ENCODE measurements at places on chromosomes 2 and 18.

DNA sequence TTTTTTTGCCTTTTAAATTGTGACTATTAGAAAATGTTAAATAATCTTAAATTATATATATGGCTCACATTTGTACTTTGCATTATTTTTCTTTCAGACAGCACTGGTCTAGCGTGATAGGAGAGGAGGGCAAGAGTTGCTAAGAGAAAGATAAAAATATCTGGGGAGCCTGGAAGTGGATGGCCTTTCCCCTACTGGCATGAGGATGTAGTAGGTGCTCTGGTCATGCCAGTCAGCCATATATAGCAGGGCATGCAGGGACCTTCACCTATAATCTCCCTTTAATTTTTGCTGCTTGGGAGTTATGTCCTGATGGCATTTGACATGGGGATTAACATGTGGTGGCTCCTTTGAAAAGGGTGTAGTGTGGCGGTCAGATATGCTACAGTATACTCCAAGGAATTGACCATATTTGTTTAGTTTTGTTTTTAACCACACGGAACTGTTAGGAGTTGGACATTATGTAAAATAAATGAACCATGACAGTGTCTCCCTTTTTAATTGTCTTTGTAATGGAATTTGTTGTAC lies 144.7 kb downstream of the BABAM2 start:
- no peak for DNase-seq

- DNase-seq = no peak
Measured at GRCh38 chr2:190126798-190127197, 64.3 kb upstream of the MSTN start.

- no peak for DNase-seq
Measured at GRCh38 chr2:18498531-18498930, 61.9 kb downstream of the RDH14 start.

GRCh38 chr2:230225486-230225885 lies at the start of gene SP140:
TSS of gene SP140 (plus strand) at chr2:230225736. CDS start at chr2:230225845, 109 bp downstream.
- DNase-seq = no peak

GRCh38 chr2:79750321-79750720 lies 237.5 kb downstream of the CTNNA2 start:
- no peak for DNase-seq

- DNase-seq = no peak
Measured at GRCh38 chr2:118242216-118242615, 153.9 kb downstream of the INSIG2 start.

DNA sequence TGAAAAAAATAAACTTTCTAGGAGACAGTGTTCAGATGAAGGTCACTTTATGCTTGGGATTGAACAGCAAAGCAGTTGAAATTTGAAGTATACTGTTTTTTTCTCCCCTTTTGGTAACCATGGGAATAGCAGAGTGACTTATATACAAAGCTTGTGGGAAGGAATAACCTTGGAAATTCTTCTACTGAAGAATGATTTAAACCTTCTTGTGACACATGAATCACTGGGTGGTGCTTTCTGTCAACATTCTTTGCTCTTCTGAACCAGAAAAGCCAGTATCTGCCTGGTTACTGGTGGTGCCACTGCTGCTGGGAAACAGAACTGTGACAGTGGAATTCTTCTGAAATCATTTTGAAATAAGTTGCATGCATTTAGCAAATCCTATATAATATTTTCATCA lies 39.4 kb upstream of the RND3 start:
- DNase-seq = no peak

DNA sequence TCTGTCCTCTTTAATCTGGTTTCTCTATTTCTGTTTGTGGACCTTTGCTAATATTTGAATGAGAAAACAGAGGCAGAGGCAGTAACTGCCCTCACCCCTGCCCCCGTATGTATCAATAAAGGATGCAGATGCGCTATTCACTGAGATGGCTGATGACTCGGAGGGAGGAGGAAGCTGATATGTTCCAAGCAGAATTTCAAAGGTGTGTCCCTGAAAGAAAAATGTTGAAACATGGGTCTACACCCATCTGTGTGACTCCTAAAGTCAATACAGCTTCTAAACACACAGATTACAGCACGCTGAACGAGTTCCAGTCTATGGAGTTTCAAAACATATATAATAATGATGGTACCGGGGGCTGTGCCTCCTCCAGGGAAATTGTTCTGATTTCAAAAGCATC lies 38.8 kb downstream of the EPHA4 start:
- no peak for DNase-seq

DNA sequence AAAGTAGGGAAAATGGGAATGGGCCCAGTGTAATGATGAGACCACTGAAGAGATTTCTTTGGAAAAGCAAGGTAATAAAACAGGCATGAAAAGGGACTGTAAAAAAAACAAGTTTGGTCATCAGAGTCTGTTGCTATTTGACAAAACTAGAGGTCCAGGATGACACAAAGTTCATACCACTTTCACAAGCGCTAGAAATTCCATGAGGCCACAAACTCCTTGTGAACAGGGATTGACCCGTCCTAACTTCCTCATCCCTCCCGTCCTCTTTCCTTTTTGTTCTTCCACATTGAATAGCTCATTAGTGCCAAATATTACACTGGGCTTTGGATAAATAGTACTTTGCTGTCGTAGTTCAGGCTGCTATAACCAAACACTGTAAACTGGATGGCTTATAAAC lies 188.8 kb upstream of the EPC2 start:
- DNase-seq = no peak

- DNase-seq = no peak
Measured at GRCh38 chr18:61470031-61470674, 136.9 kb downstream of the CDH20 start.

DNA sequence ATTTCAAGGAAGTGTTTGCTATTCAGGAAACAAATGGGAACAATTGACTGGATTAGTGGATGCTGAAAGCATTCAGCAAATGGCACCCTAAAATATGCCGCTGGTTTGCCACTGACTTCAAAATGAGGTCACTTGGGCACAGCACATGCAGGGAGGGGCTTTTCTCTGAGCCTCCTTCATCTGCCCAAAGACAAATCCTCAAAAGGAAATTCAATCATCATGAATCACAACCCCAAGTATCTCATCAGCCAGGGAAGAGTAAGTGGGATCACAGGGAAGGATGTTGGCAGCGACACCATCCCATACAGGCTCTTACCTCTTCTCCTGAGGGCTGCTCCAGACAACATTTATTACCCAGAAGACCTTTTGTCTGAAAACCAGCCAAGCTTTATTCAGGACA lies 14.4 kb upstream of the SP140L start:
- no peak for DNase-seq

GRCh38 chr2:200459101-200459500 lies 50.8 kb downstream of the KCTD18 start:
- no peak for DNase-seq

DNA sequence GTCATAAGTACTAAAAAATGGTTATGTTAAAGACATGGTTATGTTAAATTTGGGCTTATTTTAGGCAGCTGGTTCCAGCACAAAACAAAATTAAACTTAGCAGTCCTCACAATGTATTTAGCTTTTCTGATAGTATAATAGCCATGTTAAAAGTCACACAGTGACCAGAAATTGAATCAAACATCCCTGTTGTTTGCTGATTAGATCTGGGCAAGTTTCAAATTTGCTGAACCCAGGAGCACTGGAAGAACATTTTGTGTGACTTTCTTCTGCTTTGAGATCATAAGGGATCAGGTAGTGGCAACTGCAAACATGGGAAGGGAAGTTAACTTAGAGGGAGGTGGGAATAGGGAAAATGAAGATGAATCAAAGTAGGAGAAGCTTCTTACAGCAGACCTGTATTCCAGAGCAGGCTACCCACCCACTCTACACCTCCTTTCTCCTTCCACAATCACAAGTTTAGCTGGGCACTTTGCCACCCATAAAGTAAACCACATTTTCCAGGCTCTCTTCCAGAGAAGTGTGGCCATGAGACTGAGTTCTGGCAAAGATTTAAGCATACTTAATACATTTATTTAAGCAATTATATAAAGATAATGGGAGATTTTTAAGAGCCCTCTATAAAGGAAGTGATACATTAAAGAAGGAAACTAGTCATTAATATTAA lies 616.1 kb upstream of the LRATD1 start:
- no peak for DNase-seq

- DNase-seq = no peak
Measured at GRCh38 chr2:48346124-48346536, 183.8 kb upstream of the STON1 start.

GRCh38 chr2:100783987-100784386 lies 36.0 kb upstream of the NPAS2 start:
- DNase-seq = no peak

- DNase-seq = no peak
Measured at GRCh38 chr2:102538491-102538890, 65.5 kb downstream of the SLC9A4 start.

GRCh38 chr2:235530735-235531134 lies 36.9 kb downstream of the AGAP1 start:
- DNase-seq = no peak

GRCh38 chr2:109510136-109511028 lies 103.4 kb downstream of the SEPTIN10 start:
- peak; percentile 68 for DNase-seq

GRCh38 chr2:143431316-143431715 lies 302.1 kb downstream of the ARHGAP15 start:
- no peak for DNase-seq

DNA sequence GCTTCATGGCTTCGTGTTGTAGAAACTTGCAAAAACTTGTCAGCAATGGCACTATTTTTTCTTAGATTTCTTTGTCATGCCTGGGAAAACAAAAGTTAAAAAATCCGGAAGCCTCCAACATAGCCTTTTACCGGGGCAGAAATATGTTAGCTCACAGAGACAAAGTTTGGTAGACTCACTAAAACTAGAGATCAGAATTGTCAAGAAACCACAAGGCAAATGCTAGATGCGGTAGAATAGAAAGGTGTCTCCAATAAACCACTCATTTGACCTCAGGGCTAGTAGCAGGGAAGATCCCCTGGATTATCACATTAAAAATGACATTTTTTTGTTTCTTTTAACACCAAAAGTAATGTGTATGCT lies 405 bp downstream of the CASP10 start:
- DNase-seq = no peak

- DNase-seq = no peak
Measured at GRCh38 chr2:27572998-27573429, 9.8 kb upstream of the ZNF512 start.

DNA sequence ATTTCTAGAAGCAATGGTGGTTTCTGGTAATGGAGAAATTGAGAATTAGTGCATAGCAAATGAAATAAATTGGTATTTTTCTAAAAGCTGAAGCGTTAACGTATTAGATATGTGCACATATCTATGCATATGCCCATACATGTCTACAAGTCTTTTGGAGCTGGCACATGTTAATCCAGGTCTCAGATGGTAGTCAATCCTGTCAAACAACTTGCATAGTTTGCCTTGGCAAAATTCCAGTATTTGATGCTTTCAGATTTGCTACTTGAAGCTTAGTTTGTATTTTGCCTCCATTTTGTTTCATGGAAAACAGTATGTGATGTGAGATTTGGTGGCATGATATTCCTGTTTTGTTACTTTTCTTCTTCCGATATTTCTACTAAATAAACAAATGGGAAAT lies 304.6 kb downstream of the PARD3B start:
- DNase-seq = no peak

DNA sequence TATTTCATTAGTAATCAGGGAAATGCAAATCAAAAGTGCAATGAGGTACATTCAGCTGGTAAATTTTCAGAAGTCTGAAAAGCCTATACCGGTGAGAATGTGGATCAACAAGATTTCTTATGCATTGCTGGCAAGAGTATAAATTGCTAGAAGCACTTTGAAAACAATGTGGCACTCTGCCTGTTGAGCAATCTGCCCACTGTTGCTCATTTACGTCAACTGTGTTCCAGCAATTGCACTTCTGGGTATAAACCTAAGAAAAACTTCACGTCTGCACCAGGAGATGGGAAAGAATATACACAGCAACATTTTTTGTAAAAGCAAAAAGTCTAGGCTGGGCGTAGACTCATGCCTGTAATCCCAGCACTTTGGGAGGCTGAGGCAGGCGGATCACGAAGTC lies 40.8 kb downstream of the MTERF4 start:
- DNase-seq = no peak

GRCh38 chr2:174609261-174609660 lies 11.7 kb upstream of the WIPF1 start:
- no peak for DNase-seq

GRCh38 chr2:63846487-63846886 lies 4.8 kb downstream of the UGP2 start:
- DNase-seq = no peak

GRCh38 chr2:182887753-182888415 lies 21.4 kb upstream of the FRZB start:
- no peak for DNase-seq

- DNase-seq = no peak
Measured at GRCh38 chr2:172968061-172968469, 107.6 kb upstream of the MAP3K20 start.
